ENCODE measurements at places on chromosomes 3 and 15.

GRCh38 chr3:61531528-61531927 lies 29.8 kb upstream of the PTPRG start:
- no peak for DNase-seq

DNA sequence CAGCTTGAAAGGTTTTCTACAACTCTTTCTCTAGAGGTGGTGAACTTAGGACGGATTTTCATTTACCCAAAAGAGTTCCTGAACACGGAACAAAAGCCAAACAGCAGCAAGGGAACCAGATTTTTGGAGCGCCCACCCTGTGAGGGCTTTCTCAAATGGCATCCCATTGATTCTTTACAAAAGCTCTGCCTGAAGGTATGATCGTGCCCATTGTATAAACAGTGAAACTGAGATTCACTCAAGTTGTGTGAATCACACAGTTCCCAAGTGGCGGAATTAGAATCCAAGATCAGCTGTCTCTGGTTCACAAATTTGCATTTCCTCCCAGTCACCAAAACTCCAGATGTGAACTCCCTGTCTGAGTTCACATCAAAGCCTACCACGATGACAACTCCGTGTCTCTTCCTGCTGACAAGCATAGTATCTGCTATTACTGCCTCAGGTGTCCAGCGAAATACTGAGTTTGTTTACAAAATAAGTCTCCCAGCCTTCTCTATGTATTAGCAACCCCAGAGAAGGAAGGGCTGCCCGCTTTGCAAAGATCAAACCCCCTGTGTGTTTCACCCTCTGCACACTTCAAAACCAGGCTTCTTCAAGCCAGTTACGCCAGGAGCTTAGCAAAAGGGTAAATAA lies 235.9 kb upstream of the ST8SIA2 start:
- no peak for DNase-seq

- DNase-seq, result no peak
Observed at GRCh38 chr15:42194513-42194912, 13.6 kb downstream of the VPS39 start.

GRCh38 chr15:59399465-59400102 lies 26.9 kb upstream of the MYO1E start:
- DNase-seq, result no peak

DNA sequence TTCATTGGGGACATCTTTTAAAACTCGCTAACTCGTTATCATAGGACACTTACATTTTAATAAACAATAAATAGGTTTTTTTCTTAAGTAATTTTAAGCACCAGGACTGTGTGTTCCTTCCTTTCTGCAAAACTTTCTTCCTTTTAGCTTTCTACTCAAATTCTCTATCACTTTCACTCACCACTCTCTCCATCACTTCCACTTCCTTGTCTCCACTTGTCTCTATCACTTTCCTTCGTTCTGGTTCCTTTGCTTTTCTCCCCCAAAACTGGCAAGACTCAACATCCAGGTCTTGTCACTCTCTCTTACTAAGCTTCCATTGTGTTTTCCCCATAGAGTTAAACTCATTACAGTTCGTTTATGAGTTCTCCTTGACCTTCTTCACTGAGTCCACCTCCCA lies 99.0 kb downstream of the ZPLD1 start:
- no peak for DNase-seq

DNA sequence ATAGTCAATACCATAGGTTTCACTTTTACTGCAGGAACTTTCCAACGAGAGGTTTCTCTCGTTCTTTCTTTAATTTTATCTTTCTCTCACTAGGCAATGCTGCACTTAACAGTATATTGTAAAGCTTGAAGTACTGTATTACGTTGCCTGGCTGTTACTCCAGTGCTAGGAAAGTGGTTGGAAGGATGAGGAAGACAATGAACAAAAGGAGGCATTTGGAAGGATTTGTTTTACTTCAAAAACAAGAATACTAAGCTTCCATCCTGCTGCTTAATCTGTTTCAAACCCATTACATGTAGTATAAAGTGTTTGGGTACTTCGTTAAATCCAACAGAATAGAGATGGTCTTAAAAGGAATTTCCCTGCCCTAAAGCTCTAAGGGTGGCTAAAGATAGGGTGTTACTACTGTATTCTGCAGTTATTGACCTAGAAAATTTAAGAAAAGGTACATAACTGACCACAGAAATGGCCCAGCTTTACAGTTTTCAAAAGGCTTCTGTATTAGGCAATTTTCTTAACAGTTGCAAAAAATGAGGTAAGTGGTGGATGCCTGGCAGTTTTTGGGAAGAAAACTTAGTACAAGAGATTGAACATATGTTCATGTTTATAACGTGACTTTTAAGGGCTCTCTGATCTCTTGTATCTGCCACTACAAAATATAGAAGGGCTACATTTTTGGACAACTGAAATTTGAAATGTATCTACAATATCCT lies 785 bp upstream of the IFT57 start:
- DNase-seq, result no peak

DNA sequence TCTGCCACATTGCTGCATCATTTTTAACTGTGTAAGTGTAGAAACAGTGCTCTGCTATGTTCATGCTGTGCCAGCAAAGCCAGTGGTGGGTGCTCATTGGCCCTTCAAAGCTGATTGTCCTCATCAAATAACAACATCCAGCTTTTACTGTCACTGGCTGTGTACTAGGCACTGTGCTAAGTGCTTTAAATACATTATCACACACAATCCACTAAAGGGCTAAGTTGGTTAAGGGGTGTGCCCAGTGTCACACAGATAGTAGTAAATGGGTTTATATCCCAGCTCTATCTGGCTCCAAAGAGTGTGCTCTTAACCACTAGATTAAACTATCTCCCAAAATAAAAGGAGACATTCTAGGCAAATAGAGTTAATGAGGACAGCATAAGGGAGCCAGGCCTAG lies 7.7 kb downstream of the TUBGCP4 start:
- no peak for DNase-seq

- no peak for DNase-seq
Observed at GRCh38 chr3:3665546-3665945, 133.7 kb upstream of the LRRN1 start.

DNA sequence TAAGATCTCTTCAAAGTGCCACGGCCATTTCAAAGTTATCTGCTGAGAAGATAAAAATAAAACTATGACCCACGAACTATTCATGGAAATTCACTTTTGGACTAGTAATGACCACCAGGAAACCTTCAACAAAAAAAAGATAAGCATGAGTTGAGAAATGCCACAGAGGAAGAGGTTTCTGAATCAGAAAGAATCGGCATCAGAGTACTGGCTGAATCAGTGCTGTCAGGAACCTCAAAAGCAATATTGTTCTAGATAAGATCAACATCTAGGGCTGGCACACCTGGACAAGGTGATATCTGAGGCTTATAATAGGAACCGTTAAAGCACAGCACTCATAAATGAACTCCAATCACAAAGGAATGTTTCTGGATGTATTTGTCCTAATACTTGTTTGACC lies 72.7 kb downstream of the PEAK1 start:
- no peak for DNase-seq

GRCh38 chr3:170745211-170745718 lies 124.7 kb downstream of the RPL22L1 start:
- no peak for DNase-seq

- DNase-seq, result no peak
Observed at GRCh38 chr15:63191895-63192618, 2.7 kb downstream of the RAB8B start.

- peak; percentile 79 for DNase-seq
Observed at GRCh38 chr3:49173116-49173791, 1.9 kb downstream of the KLHDC8B start.

- DNase-seq, result peak; percentile 27
Observed at GRCh38 chr3:42247576-42248027, 18.4 kb downstream of the CCK start.

GRCh38 chr15:47506329-47507100 lies 210.8 kb upstream of the SEMA6D start:
- DNase-seq, result no peak

- no peak for DNase-seq
Observed at GRCh38 chr3:126186749-126187148, 6.4 kb upstream of the ALDH1L1 start.

DNA sequence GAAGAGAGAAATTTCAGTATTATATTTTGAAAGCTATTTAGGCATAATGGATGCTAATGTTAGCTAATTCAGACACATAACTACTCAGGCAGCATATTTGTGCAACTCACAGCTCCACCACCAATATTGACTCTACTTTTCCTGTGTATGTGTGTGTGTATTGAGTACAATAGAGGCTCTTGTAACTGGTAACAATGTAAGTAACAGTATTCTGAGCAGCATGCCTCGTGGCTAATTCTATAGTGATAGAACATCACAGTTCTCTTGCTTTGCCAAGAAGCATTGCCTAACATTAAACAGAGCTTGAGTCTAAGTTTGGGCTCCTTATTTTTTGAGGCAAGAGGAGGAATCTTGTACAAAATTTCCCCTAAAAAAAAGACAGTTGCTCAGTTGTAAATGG lies 98.6 kb upstream of the ARHGEF26 start:
- no peak for DNase-seq

DNA sequence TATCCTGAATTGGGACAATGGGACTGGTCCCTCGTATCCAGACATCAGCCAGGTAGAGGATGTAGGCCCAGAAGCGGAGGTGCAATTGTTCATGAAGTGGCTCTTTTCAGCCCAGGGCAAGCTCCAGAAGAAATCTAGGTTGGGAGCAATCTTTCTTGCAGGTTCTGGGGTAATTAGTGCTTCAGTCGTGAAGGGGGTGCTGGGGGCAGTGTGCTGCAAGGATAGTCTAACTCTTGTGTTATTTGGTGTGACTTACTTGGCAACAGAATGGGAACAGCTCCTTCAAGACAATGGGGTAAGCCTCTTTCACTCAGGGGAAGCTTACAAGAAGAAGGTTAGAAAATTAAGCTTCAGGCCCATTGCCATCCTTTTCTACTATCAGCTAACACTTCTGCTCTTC lies 273.0 kb downstream of the DIPK2A start:
- no peak for DNase-seq

DNA sequence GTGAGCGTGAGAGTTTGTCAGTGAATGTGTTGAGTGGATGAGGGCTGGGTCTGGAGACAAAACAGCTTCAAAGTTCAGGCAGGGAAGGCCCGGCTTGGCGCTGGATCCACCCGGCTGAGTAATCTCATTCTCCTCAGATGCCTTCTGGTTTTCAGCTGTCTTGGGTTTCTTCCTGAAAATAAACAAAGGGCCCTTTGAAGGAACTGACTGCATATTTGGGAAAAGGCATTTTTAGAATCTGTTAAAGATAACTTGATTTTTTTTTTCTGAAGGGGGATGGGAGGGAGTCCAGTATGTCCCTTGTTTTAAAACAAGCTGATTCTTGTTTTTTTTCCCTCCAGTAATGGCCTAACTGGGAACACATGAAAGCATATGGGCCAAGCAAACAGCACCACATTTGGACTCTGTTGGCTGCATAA lies 86.4 kb downstream of the TIGIT start:
- no peak for DNase-seq

GRCh38 chr15:62665449-62665848 lies 377.1 kb upstream of the TPM1 start:
- DNase-seq, result no peak

DNA sequence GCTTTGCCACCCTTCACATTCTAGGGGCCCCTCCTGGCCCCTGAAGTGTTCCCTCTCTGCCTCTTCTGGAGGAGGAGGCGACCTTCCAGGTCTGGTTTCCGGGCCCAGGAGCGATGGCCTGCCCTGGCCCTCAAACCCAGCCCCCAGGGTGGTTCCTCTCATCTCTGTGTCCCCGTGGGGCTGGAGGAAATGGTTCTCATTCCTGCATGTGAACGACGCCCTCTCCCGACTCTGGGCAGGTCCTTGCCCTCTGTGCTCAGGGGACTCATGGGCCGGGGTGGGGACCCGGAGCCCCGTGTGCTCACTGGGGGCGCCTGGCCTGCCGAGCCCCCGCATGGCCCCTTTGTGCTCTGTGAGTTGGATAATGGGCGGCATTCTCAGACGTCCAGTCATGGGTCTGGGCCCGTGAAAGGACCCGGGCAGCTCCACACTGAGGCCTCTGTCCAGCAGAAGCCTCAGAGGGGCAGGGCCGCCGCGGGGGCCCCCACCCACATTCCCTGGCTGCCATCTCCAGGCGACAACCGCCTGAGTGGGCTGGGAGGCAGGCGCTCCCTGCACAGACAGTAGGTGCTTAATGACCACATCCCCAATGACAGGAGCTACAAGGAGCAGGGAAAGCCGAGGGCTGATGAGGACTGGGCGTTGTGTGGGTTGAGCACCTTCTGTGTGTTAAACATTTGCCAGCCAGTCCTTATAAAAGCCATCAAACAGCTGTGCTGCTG lies 5.5 kb upstream of the PLXND1 start:
- no peak for DNase-seq

DNA sequence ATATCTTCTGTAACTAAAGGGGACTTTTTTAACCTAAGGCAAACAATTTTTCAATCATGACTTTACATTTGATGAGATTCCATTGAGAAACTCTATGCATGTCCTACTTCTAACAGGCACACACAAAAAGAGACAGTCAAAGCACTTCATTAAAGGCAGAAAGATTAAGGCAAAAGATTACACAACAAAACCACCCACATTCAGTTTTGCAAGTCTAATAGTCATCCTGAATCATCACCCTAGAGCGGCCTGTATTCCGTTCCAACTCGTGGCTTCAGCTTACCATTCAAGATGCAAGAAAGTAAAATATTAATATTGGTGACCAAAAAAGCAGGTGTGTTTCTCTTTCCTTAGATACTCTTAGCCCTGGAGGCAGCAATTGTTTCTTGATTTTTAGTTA lies 205.9 kb downstream of the P3H2 start:
- DNase-seq, result no peak

- no peak for DNase-seq
Observed at GRCh38 chr15:37715101-37715500, 219.3 kb upstream of the TMCO5A start.

- no peak for DNase-seq
Observed at GRCh38 chr3:114712728-114713492, 419.1 kb downstream of the TIGIT start.

DNA sequence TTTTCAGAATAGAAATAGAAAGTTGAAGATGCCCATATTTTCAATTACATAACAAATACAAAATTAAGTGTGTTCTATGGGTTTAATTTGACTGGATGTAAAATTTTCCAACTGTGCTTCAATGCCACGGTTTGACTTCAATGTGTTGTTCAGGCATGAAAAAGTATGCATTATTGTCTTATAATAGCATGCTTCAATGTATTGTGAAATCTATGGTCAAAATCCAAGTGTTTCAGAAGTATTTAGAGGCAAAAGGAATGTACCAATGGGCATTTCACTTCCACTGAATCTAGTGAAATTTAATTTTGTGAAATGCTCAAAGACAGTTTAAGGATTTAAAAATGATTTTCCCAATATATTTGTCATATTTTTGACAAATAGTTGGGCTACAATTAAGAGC lies 16.0 kb downstream of the NEK10 start:
- no peak for DNase-seq

GRCh38 chr3:100516838-100517237 lies 24.4 kb downstream of the TMEM45A start:
- DNase-seq, result no peak

- no peak for DNase-seq
Observed at GRCh38 chr3:196645897-196646665, 6.6 kb downstream of the NRROS start.

GRCh38 chr3:126529585-126530170 lies 5.7 kb downstream of the CHST13 start:
- DNase-seq, result no peak
